ENCODE measurements at places on chromosomes 4 and X. TPM values are rescaled to one million over a fixed set of nuclear protein-coding genes. Genes with fewer than 3 reads are reported as not detected.

- no peak for DNase-seq
Measured at GRCh38 chr4:74117024-74117534, 18.1 kb upstream of the CXCL2 start.

DNA sequence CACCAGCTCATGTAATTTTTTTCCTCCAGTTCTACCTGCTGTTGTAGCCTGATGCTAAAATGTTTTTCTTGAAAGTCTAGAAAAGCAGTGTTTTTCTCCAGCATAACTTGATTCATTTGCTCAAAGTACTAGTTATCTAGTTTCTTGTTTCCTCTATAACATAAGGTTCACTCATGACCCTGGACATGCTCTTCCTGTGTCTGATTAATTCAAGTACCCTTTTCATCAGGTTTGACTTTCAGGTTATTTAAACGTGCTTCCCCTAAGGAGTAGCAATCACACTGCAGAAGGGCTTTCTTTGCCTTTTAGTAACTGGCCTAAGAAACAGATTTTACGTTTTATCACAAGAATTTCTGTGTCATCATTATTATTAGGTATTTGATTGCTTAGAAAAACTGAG lies 66.8 kb upstream of the EGFL6 start:
- DNase-seq: no peak

DNA sequence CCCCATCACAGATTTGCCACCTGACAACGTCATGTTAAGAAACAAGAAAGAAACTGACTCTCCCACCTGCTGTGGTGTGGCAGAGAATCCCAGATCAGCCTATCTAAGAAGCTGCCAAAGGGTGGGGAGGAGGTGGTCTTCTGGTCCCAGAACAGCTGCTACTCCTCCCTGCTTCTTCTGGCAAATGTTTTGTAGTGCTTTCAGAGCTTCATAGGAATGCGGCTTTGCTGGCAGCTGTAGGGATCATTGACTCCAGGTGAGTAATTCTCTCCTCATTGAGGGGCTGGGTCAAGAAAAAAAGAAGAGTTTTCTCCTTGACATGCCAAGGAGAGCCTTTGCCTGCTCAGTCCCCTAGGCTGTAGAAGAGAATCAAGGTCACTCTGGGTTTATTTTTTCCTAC lies 23.3 kb downstream of the NRK start:
- DNase-seq: no peak

DNA sequence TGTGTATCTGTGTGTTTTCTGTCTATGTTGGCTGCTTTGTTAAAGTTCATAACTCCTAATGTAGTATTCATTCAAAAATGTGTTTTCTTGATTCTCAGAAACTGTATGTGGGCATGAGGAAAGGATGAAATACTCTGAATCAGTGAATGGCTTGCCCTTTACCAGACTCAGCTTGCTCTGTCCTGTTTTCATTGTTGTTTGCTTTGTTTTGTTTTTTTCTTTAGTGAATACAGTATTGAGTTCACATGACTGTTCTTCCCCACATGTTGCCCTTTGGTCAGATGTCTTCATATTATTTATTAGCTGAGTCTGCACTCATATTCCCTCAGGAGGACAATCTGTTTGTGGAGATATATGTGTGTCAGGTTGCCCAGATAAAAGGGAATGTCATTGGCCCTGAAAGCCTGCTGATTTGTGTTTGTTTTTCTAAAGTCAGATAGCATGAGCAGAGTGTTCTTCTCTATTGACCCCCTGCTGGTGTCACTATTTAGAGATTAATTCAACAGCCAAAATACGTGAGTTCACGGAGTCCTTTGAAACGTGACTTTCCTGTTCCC lies 1184.4 kb downstream of the RPA4 start:
- no peak for DNase-seq

GRCh38 chrX:106168107-106168506 lies at the start of gene PWWP3B:
Gene PWWP3B, plus strand, starts transcription at chrX:106168305. Its CDS starts 37,128 bp downstream, at chrX:106205433.
- no peak for DNase-seq

DNA sequence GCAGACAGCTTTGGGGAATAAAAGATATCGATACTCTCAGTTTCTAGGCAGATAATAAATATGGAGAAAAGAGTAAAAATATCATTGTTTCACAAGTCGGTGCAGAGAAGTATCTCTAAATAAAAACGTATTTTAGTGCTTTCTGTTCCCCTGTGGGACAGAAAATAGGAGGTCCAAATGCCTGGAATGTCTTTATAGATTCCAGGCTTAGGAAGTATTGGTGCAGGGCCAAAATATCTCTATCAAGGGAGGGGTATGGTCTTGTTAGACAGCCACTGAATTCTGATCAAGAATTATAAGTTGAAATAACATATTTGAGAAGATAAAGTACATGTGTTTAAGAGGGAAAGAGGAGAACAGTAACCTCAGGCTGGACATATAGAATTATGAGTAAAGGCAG lies 596.4 kb downstream of the PCDH18 start:
- DNase-seq: no peak

- no peak for DNase-seq
Measured at GRCh38 chr4:54902271-54902670, 223.1 kb downstream of the KDR start.

DNA sequence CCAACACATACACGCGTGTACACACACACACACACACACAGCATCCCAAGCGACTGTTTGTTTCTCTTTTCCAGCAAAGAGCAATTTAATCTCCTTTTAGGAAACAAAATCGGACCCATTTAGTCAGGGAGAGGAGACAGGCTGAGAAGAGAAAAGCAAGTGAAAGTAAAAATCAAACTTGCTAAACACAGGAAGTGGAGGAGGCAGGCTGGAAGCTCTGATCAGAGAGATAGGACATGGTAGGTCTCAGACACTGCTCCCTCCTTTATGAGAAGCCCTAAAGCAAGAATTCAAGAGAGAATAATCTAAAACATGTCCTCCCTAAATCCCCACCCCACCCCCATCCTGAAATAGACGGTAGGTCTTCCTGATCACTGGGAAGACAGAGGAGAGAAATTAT lies 62.3 kb downstream of the GPC3 start:
- no peak for DNase-seq

The MEPE gene
- not detected for total RNA-seq

All from mucosa of descending colon (tissue), 3 donors.